ENCODE measurements at places on chromosomes 7 and 10.

- no peak for DNase-seq
Observed at GRCh38 chr10:110349831-110350230, 45.1 kb upstream of the SMNDC1 start.

DNA sequence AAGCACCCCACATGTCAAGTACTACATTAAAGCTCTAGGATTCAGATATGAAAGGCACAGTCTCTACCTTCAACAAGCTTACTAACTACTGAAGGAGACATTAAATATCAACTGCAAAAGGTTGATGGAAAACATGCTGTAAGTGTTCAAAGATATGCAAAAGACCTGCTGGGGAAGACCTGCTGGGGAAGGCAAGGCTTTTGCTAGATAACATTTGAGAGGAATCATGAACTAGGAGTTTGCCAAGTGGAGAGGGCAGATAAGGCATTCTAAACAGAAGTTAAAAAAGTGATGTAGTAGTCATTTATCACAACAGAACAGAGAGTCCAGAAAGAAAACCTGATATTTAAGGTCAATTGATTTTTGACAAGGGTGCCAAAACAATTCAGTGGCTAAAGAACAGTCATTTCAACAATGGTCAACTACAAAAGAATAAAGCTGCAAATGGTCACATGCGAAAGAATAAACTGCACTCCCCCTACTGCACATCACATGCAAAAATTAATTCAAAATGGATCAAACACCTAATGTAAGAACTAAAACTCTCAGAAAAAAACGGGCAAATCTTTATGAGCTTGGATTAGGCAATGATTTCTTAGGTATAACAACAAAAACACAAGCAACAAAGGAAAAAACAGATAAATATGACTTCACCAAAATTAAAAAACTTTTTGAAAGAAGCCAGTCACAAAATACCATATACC, 23.0 kb upstream of the MSS51 start:
- no peak for DNase-seq

DNA sequence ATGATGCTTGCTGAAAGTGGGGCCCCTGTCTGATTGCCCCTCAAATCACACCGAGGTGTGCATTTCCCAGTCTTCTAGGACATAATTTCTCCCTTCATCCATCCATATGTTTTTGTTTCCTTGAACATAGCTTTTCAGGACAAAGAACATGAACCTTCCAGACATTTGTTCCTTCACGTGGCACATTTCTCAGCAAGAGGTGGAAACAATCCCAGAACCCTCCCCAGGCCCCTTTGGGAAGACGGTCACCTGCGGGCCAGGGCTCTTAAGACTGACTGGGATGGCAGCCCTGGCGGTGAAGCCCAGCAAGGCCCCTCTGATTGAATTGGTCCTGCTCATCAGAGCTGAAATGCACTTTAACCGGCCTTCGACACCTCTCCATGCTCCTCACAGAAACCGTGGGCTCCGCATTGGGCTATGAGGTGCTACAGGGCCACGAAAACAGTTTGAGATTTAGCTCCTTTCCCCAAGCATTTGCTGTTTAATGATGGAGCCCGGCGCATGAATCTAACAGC, 522.5 kb upstream of the DPP6 start:
- DNase-seq: no peak

GRCh38 chr10:130017631-130018022, 53.6 kb upstream of the EBF3 start:
- no peak for DNase-seq

GRCh38 chr7:117188376-117188775, 134.5 kb downstream of the WNT2 start:
- no peak for DNase-seq

DNA sequence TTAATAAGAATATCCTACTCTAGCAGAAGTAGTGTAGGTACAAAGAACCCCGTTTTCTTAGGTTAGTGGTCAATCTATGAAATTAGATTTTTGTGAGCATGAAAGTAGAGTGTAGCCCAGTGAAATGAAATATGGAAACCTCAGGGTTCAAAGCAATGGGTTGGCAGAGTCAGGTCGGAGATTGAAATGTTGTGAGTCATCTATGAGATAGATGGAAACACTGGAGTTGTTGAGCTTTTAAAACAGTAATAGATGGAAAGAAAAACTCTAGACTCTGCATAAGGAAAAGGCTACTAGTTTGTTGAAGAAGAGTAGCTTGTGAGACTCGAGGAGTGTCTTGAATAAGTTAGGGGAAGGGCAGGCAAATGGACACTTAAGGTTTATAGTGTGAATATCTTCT, 251.9 kb downstream of the EXOC4 start:
- no peak for DNase-seq

GRCh38 chr7:27091941-27092818, 3.6 kb downstream of the HOXA1 start:
- no peak for DNase-seq

- DNase-seq: no peak
Observed at GRCh38 chr7:96729820-96730219, 20.2 kb upstream of the SEM1 start.

DNA sequence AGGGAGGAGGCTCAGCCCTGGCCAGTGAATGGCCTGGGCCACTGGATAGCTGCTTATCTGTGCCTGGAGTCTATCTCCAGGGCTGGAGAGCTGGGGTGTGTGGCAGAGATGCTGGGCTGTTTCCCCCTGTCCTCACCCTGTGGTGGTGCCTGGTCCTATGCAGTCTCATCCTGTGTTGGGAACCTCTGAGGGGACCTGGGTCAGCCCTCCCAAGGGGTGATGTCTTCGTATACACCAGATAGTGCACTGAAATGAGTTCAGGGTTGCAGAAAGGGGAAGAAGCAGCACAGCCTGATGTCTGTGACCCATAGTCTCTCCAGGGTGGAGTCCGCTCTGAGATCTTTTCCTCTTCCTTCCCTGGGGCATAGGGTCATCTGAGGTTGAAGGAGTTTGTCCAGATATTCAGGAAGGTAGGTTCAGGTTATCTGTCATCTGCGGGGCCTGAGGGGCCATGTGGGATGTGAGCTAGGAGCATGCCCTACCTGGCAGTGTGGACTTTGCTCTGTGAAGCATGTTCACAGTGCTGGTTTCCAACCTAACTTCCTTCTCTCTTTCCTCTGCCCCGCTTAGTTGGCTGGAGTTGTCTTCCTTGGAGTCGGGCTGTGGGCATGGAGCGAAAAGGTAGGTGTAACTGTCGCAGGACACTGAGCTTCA, 33.4 kb upstream of the SH2D4B start:
- DNase-seq: no peak

GRCh38 chr10:106765241-106765754, 399.2 kb downstream of the SORCS1 start:
- no peak for DNase-seq

DNA sequence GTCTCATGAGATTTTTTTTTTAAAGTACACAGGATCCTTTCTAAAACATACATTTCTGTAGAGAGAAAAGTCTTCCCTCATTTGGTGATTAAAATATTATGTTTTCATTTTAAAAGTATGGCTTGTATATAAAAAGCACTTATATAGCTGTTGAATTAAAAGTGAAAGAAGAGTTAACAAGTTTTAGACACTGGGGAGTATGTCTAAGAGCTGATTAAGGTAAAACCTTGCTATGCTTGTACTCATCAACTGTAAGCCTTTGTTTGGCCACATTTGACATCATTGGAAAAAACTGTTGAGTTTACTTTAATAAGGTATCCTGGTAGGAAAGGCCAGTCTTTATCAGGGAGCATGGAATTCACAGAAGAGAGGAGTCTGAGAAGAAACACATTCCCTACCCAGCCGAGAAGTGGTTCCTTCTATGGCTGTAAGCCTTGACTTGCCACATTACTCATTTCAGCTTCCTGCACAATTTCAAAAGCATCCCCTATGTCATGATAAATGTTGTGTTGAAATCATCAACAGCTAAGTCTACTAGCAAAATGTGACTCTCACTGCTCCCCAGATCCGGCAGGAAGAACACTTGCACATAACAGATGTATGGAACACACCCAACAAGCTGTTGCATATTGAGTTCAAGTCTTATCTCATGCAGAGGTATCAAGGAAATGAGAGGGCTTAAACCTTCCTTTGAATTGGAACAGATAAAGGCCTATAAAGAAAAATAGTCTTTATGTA, 171.8 kb upstream of the CDK1 start:
- DNase-seq: no peak

DNA sequence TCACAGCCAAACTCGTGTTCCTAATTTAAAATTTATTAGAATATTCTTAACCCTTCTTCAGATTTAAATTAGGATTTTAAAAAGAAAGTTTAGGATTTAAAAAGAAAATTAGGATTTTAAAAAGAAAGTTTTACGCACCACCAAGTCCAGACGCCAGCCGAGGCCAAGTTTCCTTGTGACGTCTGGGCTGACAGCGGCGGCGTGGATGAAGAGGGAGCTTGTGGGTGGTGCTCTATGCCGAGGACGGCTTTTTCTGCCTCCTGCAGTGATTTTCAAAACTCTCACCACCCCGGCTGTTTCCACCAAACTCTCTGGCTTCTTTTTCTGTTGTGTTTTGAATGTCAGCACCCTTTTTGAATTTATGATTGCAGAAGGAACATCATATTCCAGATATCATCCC, 252.9 kb downstream of the DNAJB6 start:
- DNase-seq: no peak

- DNase-seq: no peak
Observed at GRCh38 chr7:55431898-55432297, 66.8 kb downstream of the LANCL2 start.

GRCh38 chr7:22640269-22640668, 86.7 kb upstream of the IL6 start:
- no peak for DNase-seq

- no peak for DNase-seq
Observed at GRCh38 chr7:130367836-130368746, 12.2 kb upstream of the CPA1 start.

DNA sequence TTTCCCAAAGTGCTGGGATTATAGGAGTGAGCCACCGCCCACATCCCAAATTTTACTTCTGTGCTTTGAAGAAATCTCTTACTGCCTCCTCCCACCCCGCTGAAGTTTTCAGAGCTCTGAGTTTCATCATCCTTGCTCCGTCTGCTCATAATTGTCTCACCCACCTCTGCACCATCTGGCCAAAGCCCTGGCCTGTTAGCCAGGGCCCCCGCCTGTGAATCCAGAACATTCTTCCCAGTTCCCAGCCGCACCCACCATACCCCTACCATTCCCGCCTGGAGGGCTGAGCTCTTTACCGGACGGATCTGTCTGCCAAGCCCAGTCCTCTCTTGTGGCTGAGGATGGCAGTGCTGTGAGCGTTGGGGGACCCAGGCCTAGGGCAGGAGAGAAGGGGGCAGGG, 14.5 kb downstream of the SSC4D start:
- no peak for DNase-seq

DNA sequence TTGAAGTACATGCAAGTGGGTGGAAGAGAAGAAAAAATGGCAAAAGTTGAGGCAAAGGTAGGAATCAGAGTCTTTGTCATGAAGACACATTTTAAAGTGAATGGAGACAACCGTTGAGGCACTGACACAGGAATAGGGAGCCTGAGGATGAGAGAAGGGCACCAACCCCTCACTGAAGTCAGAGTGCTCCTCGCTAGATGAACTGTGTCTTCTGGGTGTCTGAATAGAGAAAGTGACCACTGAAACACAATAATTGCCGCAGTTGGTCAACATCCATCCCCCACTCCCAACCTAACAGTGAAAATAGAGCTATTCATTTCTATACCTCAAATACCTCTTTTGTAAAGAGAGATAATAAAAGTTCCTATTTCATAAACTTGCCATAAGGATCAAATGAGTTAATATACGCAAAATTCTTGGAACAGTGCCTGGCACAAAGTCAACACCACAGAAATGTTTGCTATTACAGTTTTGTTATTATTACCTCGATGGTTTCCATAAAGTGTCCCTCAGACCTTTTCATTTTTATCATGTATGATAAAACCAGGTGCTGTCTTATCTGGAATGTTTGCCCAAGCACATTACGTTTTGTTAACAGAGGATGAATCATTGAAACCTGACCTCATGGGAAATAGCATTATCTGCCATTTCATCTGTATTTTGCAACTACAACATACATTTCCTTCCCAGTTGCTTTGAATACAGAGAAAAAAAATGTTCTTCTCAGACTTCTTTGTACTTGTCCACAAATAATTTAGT, 61.8 kb upstream of the SP4 start:
- DNase-seq: no peak

GRCh38 chr7:762885-763284, 35.8 kb upstream of the PRKAR1B start:
- no peak for DNase-seq

DNA sequence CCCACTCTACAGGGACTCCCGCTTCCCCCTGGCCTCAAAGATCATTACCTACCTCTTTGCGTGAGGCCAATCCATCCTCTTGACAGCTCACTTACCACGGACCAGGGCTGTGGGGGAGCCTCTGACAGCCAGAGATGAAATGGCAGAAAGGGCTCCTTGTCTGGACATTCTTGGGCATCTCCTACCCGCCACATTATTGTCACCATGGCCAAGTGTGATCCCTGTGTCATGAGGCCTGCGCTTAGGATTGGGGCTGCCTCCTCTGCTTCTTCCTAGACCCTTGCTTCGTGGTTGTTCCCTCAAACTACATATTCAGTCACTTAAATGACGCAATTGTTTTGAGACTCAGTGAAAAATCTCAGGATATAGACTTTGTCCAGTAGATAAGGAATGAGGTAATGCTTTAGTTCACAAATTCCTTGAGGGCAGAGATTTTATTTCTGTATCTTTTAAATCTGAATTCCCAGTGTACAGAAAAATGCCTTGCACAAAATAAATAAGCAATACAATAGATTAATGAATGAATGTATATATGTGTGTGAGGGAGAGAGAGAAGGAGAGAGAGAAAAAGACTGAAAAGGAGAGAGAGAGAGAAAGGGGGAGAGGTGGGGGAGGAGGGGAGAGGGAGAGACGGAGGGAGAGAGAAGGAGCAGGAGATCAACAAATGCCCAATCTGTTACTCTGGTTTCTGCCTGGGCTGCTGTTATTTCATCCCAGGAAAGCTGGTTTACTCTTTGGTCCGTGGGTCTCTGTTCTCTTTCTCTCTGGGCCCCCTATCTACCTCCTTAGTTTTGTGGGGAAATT, 159.0 kb downstream of the PLXNA4 start:
- no peak for DNase-seq

DNA sequence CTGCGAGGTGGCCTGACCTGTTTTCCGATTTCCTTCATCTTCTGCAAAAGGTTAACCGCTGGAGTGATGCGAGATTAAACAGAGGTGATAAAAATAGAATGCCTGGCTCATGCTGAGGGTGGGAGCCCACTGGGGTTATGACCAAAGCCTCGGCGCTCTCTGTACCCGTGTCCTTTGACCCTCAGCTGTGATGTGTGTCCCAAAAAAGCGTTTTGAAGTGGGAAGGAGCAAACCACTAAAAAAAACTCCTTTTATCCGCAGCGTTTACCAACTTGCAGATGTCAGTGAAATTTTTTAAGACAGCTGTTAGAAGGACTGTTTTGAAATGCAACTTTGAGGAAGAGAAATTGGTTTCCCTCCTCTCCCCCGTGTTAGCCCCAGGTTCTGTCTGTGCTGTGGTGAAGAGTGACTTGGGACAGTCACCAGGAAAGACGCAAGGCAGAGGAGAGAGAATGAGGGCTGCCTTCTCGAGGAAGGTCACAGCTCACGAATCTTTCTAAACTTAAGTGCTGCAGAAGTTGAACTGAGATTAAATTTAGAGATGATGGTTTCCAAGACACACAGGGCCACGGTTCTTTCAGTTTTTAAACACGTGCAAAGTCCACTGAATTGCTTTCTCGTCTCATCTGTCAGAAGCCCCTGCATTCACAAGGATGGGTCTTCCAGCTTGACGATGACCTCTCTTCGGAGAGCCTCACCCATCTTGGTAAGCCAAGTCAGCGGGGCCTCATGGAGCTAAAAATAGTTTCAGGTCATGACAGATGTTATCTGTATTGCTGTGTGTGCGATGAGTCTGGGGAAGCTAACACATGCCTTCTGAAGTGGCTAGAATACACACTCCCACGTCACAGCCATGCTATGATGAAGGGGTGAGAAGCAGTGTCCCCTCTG, 27.6 kb downstream of the AMZ1 start:
- no peak for DNase-seq

- DNase-seq: no peak
Observed at GRCh38 chr7:15326044-15326644, 235.7 kb downstream of the AGMO start.

All from nucleus accumbens (tissue), 56 donors.